ENCODE measurements at places on chromosomes 3 and 15.

DNA sequence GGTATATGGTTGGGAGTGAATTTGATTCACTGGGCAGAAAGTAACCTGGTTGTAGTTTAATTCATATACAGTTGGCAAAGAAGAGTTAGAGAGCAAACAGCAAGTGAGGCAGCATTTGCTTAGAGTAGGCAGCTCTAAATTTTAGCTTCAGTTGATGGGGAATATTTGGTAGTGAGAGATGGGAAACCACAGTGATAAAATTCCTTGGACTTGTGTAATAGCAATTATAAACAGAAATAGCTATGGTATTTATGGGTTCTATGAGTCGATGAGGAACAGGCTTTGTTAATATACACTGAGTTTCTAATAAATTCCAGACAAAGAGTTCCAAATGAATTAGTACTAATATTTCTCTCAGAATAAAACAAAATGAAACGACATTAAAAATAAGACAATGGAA, 894.0 kb downstream of the ROBO2 start:
- DNase-seq = no peak

DNA sequence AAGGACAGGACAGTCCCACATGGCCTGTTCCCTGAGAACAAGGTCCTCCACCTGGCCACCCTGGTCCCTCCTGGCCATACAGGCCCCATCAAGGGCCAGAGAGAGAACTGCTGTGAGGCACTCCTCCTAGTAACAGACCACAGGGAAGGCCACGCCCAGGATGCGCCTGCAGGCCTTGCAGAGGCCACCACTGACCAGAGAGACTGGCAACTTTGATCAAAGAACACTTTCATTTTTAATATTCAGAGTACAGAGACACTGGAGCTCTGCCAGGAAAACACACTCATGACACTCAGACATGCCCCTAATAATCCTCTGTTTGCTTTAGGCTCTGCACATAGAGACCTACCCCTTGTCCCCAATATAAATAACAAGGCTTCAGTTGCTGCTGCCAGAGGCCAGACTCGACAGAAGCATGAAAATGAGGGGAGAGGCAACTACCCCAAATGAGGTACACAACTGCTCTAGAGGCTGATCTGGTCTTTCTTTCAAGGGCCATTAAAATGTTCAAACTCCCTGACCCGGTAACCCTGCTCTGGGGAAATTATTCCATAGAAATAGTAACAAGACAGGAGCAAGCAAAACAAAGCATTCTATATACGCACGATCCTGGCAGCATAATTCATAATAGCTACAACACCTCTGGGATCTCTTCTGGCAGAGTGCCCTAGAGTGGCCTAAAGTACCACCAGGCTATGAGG, 44.8 kb downstream of the CCDC12 start:
- peak; percentile 58 for DNase-seq

GRCh38 chr3:20154928-20155327, 31.1 kb downstream of the SGO1 start:
- DNase-seq = no peak

- no peak for DNase-seq
Measured at GRCh38 chr3:37981348-37981664, 9.3 kb upstream of the VILL start.

DNA sequence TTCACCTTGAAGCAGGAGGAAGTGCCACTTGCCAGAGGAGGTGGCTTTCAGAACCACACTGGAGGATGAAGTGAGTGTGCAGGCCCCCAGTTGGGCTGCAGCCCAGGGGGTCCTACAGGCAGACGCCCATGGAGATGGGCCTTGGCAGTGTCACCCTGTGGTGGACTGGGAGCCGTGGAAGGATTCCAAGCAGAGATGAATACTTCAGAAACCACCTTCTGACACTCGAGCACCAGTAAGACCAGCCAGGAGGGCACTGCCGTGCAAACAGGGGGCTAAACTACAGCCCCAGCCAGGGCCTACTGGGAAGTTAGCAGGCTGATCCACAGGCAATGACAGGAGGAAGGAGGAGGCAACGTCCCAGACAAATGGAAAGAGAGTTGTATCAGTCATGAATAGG, 55.4 kb downstream of the VGLL4 start:
- DNase-seq = no peak

DNA sequence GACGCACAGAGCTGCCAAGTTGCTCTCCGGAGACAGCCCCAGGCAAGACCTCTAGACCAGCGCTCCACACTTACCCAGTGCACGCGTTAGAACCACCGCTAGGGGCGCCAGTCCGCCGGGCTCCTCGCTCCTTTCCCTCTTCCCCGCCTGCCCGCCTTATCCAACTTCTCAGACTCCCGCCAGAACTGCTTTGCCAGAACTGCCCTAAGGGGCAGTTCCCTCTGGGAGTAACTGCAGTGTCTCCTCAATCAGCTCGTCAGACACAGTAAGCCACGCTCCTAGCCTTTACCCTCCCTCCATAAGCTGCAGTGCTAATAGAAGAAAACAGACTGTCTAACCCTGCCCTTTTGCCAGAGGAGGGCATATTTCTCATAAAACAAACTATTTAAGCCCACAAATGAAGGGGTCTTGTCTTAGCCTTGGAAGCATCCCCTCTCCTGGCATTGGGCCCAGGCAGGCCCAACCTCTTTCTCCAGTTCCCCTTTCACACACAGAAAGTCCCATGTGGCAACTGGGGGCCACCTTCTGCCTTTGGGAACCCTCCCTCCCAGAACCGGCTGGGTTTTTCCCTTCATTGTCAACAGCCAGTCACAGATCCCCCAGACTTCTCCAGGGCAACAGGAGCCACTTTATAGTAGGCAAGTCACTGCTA, 3.7 kb downstream of the BMF start:
- peak; percentile 82 for DNase-seq

DNA sequence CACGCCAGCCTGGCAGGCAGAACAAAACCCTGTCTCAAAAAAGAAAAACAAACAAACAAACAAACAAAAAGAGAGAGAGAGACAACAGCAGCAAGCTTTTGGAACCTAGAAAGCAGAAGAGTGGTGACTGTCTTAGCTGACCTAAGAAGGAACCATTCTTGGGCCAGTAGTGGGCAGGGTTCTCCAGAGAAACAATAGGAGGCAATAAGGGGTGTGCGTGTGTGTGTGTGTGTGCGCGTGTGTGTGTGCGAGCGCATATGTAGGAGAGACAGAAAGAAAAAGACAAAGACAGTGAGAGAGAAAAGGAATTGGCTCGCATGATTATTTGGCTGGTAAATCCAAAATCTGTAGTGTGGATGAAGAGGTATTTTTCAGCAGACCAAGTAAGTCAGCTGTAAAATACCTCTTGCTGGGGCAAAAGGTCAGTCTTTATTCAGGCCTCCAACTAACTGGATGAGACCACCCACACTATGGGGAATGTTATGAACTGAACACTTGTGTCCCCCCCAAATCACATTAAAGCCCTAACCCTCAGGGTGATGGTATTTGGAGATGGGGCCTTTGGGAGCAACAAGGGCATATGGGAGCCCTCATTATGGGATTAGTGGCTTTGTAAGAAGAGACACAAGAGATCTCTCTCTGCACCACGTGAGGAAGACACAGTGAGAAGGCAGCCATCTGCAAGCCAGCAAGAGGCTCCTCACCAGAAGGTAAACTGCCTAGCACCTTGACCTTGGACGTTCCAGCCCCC, 15.1 kb upstream of the BLM start:
- no peak for DNase-seq

- no peak for DNase-seq
Measured at GRCh38 chr3:99777708-99778107, 40.0 kb upstream of the CMSS1 start.

DNA sequence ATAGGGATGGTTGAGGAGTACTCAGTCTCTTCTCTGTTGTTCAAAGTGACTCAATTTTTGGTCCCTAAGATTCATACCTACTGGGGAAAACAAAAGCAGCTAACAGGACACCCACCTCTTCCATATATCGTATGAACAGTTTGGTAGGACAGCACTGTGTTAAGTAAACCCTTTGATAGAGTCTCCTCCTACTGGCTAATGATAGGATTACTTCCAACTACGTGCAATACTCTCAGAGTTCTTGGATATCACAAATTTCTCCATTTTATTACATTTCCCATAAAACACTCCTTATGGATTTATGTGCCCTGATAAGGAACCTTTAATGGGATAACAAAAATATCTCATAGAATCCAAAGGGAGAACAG, 200.2 kb upstream of the GOLGA6L4 start:
- peak; percentile 22 for DNase-seq

- DNase-seq = no peak
Measured at GRCh38 chr3:150429767-150430671, 21.9 kb downstream of the TSC22D2 start.

DNA sequence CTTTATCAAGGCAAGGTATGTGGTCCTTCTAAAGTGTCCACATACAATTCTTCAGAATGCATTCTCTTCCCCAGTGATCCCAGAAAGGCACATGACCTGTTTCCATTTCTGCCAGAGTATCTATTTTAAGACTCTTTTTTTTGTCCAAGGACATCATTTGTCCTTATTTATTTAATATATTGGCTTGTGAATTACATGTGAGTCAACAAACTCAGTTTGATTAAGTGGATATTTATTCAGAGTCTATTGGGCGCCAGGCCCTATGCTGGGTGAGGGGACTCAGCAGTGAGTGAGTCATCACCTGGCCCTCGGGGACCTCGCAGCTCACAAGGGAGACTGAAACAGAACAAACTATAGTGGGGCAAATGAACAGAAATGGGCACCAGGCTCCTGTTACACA, 136.8 kb downstream of the SNRK start:
- DNase-seq = no peak

DNA sequence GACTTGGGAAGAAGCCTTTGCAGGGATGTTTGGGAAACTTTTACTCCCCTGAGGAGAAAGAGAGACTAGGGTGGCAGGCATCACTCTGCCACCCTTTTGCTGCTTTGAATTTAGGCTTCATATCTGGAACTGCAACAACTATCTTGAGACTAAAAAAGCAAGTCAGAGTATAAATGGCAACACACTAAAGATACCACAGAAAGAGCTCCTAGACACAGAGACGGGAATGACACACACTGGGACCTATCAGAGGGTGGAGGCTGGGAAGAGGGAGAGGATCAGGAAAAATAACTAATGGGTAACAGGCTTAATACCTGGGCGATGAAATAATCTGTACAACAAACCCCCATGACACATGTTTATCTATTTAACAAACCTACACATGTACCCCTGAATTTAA, 237.8 kb downstream of the FGF12 start:
- no peak for DNase-seq

GRCh38 chr3:188760408-188760807, 411.4 kb upstream of the TPRG1 start:
- DNase-seq = no peak

- DNase-seq = no peak
Measured at GRCh38 chr15:70051948-70052633, 45.6 kb downstream of the TLE3 start.

- DNase-seq = no peak
Measured at GRCh38 chr15:39269821-39270220, 311.1 kb upstream of the THBS1 start.

- DNase-seq = no peak
Measured at GRCh38 chr3:112973325-112974177, 1.4 kb downstream of the CD200R1 start.

- DNase-seq = peak; percentile 73
Measured at GRCh38 chr15:73927476-73928240, 1.4 kb downstream of the LOXL1 start.

DNA sequence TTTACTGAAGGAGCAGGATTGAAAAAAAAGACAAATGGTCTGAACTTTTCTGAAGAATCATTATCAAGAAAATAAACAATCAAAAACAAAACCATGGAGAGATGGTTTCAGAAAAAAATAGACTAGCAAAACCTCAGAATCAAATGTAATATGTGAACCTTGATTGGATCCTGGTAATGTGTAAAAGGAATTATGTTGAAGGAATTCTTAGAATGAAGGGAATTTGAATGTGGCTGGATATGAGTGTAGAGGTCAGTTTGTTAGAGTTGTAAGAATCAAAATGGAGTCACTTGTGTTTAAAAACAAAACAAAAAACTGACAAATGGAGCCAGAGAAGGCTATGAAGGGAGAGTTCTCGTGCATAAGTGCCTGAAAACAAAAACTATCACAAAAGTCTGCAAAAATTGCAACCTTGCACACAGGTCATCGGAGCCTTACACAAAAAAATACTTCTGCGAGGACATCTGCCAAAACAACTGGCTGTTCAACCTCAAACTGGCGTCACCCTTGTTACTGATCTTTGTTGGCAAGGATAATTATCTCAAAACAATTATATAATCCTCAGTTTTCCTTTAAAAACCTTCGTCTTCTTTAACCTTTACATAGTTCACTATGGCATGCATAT, 19.1 kb upstream of the ATP13A3 start:
- DNase-seq = no peak

DNA sequence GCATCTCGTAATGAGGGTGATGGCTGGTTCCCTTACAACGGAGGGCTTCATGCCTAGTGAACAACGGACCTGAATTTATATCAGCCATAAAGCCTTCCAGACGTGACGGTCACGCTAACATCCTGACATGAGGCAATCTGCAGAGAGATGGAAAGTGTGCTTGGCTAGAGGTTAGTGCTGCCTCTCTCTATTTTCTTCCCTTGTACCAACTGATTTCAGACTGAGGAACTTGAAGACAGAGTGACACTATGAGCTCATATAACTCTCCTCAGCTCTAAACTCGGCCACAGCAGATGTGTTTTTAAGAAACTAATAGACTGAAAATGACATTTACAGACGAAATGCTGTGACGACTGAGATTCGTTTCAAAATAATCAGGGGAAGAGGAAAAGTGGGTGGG, 122.4 kb downstream of the XXYLT1 start:
- no peak for DNase-seq

- DNase-seq = no peak
Measured at GRCh38 chr3:151879679-151880415, 6.4 kb downstream of the SUCNR1 start.

DNA sequence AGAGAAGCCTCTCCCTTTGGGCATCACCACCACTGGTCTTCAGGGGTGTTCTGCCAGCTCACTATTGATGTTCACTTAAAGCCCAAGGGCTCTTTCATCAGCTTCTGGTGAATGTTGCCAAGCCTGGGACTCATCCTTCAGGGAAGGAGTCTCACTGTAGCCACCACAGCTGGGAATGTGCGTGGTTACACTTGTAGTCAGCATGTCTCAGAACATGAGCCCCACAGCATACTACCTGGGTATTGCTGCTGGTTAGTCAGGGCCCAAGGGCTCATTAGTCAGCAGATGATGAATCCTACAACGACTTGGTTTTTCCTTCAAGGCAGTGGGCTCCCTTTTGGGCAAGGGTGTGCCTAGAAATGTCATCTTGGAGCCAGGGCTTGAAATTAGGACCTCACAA, 412.9 kb downstream of the VGLL3 start:
- no peak for DNase-seq

GRCh38 chr3:2198776-2199279, 100.2 kb downstream of the CNTN4 start:
- no peak for DNase-seq

GRCh38 chr15:99369196-99369595, 117.9 kb downstream of the LRRC28 start:
- no peak for DNase-seq

- peak; percentile 36 for DNase-seq
Measured at GRCh38 chr3:187744169-187745151, 808 bp downstream of the BCL6 start.
